ENCODE measurements at places on chromosomes 3 and 15.

DNA sequence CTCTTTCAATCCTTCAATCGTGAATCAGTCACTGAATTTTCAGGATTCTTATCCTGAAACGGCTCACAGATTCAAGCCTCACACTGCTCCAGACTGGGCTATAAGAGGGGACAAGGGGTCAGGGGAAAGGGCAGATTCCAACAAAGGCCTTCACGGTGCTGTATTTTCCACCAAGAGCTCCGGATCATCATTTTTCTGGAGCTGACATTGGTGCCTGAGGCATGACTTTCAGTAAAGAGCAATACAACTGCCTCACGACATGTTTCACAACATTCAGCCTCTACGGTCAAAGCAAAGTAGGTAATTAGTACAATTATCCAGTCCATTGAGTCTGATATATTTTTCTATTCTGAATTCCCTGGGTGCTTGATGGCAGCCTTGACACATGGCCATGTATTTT is 185.0 kb upstream of the PRICKLE2 start:
- DNase-seq, result no peak

GRCh38 chr15:34216527-34217270 is 6.8 kb upstream of the KATNBL1 start:
- no peak for DNase-seq

DNA sequence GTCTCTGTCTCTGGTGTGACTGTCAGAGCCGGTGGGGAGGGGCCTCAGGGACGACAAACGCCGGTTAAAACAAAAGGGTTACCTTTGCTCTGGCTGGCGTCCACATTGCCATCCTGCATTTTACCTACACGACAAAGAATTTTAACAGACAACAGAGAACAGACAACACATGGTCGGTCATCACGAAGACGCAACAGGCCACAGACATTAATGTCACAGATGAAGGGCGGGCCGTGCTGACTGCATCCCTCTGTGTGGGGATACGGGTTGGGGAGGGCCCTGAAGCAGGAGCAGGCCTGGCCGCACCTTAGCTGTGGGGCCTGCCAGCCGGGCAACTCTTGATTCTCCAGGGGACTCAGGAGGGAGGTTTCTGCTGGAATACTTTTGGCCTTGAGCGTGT is 58.2 kb upstream of the SEC13 start:
- no peak for DNase-seq

GRCh38 chr3:66483006-66483405 is 17.8 kb downstream of the LRIG1 start:
- DNase-seq, result no peak

- DNase-seq, result no peak
These were observed 43.8 kb downstream of the OSBPL10 start for GRCh38 chr3:31937225-31937624.
